ENCODE measurements at places on chromosomes 2 and 18.

DNA sequence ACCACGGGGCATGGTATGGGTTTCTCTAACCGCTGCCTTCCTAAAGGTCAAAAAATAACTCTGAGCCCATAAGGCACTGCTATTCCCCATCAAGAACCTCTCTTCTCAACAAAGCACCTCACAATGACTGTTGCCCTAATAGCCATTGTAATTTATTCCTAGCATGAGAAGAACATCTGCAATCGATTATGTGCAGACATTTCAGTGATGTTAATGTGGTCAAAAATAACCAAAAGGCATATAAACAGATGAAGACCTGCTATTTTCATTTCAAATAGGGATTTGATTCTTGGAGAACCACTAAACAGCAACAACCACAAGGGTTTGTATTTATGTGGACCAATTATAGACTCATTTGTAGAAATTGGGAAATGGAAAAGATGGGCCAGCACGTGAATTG lies 356.6 kb downstream of the FBXO15 start:
- DNase-seq, result no peak

DNA sequence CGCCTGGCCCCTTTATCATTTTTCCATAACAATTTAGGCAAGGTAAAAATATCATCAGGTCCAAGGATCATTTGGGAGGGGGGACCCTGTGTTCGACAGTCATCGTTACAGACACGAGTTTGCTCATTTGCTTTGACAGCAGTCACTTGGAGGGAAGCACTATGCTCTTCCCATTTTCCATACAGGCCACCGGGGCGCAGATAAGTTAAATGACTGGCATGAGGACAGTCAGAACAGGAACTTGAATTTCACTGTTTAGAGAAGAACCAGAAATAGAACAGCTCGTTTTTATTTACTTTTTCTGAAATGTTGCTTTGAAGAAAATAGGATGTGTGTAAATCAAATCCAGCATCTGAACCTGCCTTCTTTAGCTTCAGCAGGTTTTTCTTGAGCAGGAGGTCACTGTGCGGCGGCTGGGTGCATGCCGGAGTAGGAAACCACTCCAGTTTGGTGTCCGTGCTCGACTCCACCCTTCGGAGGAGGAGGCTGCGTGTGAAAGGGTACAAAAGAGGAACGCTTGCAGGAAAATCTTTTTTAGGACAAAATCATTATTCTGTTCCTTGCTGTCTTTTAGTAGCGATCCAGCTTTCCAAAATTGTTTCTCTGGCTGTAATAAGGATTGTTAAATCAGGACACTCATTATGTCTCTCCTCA lies 15.2 kb downstream of the NPAS2 start:
- DNase-seq, result no peak

DNA sequence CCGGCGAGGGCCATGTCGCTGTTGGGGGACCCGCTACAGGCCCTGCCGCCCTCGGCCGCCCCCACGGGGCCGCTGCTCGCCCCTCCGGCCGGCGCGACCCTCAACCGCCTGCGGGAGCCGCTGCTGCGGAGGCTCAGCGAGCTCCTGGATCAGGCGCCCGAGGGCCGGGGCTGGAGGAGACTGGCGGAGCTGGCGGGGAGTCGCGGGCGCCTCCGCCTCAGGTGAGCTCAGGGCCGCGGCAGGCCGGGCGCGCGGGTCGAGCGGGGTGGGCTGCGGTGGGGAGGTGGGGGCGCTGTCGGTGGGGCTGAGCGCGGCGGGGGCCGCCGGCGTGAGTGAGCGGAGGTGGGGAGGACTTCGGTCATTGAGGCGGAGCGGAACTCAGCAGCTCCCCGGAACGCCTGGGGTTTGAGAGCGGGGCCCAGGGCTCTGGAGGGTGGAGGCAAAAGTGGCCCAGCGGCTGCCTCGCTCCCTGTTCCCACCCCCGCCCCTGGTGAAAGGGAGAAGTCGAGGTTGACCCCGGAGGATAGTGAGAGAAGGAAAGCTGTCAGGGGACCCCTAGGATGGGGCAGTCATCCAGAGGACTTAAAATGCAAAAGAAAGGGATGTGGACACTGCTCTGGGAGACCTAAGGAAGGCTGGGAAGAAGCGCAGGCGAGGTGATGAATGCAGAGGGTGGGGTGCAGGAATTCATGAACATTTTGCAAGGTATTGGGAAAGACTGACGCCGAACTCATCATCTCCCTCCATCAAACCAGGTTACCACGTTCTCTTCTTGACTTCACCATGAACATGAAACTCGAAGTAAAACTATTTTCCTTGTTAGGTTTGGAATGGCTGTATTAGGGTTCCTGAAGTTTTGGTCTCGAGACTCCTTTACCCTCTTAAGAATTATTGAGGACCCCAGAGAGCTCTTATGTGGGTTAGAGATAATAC lies 633 bp downstream of the MALT1 start:
- DNase-seq, result no peak

DNA sequence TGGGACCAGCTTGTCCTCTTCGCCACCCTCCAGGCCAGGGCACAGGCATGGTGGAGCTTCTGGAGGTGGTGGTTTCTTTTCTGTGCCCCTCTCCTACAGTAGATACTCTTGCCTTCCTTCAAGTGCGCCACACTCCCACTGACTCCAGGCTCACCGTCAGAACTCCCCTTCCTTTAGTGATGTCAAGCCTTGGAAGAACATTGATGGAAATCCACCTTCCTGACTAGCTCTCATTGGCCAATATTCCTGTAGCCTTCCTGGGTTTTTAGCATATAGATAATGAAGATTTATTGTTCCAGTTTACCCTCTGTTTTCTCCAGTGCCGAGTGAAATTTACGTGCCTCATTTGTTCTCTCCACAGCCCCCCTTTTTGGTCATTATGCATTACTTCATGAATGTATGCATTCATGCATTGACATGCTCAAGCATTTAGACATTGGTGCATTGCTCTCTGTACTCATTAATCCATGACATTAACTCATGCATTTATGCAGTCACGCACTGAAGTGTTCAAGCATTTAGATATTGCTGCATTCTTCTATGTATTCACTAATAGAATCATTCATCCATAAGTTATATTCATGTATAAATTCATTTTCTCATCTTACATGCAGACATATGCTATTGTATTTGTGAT lies 37.3 kb downstream of the PLB1 start:
- no peak for DNase-seq

GRCh38 chr18:7772510-7772888 lies 205.4 kb downstream of the PTPRM start:
- DNase-seq, result no peak

DNA sequence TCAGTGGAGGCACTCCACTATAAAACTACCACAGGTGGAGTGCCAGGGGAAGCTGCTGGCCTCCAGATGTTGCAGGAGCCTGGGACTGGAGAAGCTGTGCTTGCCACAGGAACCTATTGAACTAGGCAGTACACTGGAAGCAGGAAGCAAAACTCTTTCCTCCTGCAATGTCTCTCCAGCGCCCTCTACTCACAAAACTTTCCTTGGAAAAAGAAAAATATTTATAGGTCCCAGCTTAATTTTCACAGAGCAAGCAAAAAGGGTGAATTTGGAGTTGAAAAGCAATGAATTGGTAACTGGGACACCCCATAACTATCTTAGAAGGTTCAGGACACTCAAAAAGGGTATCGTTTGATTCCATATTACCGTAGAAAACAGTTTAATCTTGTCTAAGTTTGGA lies 33.2 kb upstream of the REEP1 start:
- DNase-seq, result no peak

DNA sequence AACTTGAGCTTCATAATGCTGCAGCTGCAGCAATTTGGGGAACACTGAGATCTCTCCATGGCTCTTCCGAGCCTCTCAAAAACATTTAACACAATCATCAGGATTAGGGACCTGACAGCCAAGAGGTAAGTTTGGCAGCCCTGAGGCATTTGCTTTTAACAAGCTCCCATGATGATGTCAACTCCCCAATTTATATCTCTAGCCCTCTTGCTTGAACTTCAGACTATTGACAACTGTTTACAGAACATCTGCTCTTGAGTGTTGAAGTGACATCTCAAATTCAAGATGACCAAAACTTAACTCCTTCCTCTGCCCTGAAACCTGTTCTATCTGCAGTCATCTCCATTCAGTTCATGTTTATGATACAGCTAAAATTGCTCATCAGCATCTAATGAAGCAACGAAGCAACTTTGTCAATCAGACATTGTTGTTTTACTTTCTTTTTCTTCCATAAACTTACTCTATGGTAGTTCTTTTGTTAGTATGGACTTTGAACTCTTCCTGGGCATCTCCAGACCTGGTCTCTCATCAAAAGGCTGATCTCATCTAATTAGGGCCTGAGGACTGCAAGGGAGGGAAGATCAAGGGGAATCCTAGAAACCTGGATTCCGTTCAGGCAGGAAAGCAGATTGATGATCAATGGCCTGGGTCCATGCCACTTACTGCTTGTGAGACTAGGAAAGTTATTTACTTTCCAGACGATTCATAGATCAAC lies 48.1 kb downstream of the SEMA4F start:
- no peak for DNase-seq

- no peak for DNase-seq
Measured at GRCh38 chr2:74424139-74424992, 2.8 kb downstream of the WDR54 start.

GRCh38 chr2:174085781-174086180 lies 120.6 kb upstream of the SP3 start:
- no peak for DNase-seq

GRCh38 chr2:137797641-137798040 lies 166.6 kb upstream of the HNMT start:
- no peak for DNase-seq
